GM12891 (cell line): ENCODE measurements at places on chromosomes 11 and 22.

GRCh38 chr11:3735827-3736226 is 61.5 kb downstream of the NUP98 start:
- DNase-seq = no peak

DNA sequence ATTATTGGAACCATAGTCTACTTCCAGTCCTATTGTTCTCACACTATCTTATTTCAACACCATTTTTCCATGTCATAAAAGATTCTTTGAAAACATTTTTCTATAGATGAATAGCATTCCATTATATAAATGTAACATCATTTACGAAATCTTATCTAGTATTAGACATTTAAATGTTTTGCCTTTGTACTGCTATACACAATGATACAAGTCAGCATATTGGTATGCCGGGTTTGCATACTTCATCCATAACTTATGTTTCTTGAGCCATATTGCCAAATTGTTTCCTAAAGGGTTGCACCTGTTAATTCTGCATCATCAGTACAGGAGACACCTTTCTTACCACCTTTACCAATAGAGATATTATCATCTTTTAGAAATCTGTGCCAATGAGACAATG is 68.2 kb downstream of the SYT13 start:
- DNase-seq = no peak

DNA sequence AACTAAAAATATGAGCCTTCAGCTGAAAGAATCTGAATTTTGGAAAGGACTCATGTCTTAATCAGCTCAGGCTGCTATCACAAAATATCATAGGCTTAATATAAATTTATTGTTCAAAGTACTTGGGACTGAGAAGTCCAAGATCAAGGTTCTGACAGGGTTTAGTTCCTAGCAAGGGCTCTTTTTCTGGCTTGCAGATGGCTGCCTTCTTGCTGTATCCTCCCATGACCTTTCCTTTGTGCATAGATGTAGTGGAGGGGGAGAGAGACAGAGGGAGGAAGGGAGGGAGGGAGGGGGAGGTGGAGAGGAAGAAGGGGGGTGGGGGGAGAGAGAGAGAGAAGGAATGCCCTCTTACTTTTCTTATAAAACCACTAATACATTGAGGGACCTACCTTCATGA is 306.8 kb upstream of the DDI1 start:
- DNase-seq = no peak

DNA sequence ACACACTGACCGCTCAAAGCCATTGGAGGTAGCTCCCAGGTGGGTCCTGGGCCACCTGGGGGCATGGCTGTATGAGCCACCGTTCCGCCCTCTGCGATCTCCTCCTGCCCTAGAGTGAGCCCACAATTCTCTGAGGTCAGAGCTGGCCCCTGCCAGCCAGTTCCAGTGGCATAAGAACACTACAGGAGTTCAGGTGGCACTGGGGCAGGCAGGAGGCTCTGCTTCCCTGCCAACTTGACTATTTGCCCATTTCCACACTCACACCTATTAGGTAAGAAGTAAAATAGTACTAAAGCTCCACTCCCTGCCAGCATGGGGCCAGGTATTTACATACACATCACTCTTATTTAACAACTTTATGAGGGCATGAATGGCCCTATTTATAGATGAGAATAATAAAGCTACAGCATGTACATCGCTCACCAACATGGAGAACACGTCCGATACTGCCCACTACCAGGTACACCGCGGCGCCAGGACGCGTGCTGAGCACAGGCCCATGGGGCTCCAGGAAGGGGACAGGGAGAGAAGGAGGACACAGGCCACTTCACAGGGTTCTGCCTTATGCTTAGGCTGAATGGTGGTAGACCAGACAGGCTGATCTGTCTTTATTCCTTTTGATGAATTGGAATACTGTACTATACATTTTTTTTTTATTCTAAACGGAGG is 26.2 kb downstream of the PISD start:
- no peak for DNase-seq

- DNase-seq = no peak
Measured at GRCh38 chr11:27520226-27520625, 13.7 kb upstream of the LIN7C start.

- no peak for DNase-seq
Measured at GRCh38 chr22:41952713-41953112, 763 bp downstream of the SMIM45 start.

- DNase-seq = no peak
Measured at GRCh38 chr22:38655519-38656255, 505 bp downstream of the FAM227A start.

DNA sequence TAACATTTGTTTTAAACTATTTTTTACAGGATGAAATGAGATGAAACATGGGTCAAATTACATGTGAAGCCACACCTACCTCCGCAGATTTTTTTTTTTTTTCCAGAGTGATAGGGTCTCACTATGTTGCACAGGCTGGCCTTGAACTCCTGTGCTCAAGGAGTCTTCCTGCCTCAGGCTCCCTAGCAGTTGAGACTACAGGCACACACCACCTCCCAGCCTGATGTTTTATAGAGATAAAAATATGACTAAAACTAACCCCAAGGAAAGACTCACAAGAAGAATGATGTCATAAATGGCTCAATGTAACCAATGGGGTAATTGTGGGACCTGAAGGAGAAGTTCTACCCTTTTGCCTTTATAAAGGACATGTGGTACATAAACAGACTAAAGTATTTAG is 52.3 kb upstream of the SOX6 start:
- no peak for DNase-seq

GRCh38 chr11:44212128-44212527 is 97.8 kb downstream of the ALX4 start:
- DNase-seq = no peak

DNA sequence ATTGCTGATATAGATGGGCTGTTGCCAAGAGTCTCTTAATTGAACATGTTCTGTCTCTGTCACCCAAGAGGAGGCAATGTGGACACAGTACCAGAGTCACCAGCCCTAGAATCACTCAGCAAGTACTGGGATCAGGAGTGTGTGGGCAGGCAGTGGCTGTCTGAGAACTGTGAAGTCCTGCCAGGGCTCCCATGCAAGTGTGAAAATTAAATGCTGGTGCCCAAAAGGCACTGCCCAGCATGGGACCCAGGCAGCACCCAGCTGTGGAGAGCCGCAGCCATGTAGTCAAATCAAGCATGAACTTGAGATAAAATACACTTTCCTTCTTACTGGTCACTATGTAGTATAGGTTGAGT is 19.9 kb downstream of the HIRA start:
- DNase-seq = no peak

GRCh38 chr22:40212121-40212520 is 34.4 kb downstream of the TNRC6B start:
- no peak for DNase-seq

DNA sequence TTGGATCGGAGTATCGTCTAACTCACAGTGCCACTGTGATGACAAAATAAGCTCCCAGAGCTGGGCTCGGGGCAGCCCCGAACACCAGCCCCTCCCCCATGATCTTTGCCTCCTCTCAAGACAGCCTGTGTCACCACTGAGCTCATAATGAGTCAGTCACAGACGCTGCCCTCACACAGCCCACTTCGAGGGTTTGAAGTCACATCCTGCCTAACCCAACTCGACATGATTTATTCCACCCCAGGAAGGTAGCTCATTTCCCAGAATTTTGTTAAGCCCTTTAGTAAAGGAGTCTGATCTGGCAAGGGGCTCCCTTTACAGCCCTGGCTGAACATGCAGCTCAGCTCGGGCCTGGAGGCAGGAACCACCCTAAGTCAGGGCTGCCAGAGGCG is 22.8 kb downstream of the MYH9 start:
- DNase-seq = peak; percentile 60

DNA sequence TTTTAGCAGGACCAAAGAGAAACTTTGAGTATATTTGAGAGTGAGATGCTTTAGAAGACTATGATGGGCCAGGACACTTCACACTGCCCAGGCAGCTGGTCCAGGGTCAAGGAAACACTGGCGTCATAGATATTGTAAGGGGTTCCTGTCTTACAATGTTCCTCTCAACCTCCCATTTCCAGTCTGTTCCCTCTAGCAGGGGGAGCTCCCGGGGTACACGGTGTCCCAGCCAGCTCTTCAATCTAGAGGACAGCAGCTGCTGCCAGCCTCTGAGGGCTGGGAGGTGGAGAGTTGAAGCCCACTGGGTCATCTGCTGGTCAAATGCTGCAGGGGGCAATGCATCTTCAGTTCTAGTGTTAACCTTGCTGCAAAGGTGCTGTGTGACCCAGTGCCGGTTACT is 40.7 kb upstream of the TIMP3 start:
- no peak for DNase-seq

DNA sequence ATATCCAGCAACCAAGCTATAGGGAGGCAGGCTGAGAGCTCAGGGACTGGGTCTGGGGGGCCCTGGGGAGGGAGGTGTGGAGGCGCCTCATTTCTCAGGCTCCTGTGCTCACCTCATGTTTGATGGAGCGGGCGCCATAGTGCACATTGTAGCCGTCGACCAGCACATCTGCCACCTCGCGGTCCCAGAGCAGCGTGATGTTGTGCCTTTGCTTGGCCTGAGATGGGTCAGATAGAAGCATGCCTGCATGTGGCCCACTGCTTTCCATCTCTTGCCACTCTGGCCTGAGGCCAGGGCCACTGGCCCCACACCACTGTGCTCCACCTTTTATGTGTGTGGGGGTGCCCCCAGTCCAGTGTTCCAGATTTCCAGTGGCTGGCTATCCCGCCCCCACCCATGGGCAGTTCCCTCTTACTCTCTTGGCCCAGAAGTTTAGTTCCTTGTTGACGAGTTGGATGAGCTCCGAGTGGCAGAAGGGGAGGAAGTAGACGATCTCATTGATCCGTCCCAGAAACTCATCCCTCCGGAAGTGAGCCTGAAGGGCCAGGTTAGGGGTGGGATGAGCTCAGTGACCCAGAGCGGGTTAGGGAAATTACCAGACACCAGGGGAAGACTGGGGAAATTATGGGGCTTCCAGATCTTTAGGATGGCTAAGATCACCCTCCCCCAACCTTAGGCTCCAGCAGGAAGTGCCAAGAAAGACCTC is 50.1 kb upstream of the PHOX2A start:
- no peak for DNase-seq

DNA sequence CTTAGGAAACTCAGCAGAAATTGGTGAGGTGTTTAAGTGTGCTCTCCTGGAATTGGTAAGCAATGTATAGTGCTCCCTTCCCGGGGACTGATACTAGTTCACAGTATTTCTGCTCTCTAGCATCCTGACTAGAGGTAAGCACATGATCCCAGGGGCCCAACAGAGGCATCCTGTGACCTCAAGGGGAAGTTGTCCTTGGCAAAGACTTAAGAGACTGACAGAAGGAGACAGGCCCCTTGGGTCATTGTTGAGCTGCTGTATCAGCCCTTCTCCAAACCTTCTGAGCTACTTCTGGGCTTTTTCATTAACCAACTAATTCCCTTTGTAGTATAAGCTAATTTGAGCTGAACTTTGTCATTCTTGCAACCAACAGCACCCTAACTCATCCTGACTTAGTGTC is 4.3 kb upstream of the TBC1D22A start:
- no peak for DNase-seq

GRCh38 chr11:30605036-30605605 is 19.0 kb upstream of the MPPED2 start:
- DNase-seq = no peak

GRCh38 chr11:123437236-123437979 is 7.3 kb downstream of the GRAMD1B start:
- DNase-seq = no peak

DNA sequence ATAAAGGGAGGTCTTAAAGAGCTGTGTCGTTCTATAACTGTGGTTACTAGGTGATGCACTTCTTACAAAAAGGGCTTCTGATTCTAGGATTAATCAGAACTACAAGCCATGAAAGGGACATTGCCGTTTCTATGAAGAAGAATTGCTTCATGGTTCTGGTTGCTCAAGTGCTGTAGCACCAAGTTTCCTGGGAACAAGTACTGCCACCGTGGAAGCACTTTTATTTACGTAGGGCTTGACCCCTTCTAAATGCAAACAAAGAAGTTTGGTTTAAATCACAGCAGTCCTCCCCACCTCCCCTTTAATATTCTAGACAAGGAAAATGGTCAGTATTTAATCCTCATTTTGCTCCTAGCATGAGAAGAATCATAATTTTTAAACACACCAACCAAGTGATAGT is 9.8 kb downstream of the YAP1 start:
- no peak for DNase-seq

DNA sequence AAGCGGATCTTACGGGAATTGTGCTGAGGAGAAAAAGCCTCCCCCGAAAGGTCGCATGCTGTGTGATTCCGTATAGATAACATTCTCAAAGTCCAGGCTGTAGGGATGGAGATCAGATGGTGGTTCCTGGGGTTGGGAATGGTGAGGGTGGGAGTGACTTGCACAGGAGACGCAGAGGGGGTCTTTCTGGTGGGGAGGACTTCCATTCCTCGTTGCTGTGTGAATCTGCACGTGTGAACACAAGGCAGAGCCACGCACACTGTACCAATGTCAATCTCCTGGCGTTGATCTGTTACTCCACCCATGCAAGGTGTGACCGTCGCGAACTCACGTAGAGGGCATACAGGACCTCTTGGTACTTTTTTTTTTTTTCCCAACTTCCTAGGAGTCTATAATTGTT is 59.0 kb upstream of the KCNQ1OT1 start:
- DNase-seq = no peak

- DNase-seq = no peak
Measured at GRCh38 chr22:19057999-19058491, 64.2 kb downstream of the DGCR2 start.

DNA sequence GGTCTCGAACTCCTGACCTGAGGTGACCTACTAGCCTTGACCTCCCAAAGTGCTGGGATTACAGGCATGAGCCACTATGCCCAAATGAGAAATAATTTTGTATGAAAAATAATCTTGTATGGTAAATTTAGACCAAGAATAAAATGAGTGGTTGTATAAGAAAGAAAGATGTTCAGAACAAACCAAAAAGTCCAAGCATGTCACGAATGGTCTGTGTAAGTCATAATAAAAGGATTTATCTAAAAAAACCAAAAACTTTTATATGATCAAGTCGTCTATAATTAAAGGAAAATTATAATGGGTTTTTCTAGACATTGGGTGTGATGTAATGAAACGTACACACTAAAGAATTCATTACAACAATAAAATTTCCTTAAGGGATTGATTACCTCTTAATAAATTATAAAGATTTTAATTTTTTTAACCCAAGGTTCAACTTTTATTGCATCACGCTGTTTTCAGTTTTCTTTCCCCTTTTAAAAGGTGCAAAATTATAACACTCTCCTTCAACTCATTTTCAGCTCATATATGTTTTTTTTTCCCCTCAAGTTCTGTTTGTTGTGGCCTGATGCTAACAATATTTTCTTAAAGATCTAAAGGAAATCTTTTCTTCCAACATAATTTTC is 8.9 kb upstream of the AQP11 start:
- DNase-seq = no peak

DNA sequence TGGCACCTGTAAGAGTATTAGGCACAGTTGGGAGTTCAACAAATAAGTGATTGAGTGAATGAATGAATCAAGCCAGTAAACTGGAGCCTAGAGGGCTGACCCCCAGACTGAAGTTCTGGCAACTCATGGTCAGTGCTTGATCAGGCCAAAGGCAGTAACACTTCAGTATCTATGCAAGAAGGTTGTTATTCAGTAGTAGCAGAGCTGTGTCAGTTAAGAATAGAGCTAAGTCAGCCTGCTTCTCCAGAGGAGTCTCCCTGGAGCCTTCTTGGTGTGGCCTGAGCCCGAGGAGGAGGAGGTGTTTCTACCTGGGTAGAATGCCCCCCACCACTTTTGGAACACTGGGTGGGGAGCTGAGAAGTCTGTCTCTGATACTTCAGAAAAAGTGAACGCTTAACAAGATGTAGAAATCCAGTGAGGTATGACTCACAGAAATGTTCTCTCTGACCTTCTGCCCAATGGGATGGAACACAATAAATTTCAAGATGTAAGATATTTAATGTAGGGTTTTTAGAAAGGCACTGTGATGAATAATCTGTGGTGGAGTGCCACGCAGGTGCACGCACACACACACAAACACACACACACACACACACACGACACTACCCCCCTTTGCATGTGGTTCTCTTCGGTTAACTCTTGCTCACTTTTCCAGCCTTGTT is 219.9 kb downstream of the HIPK3 start:
- DNase-seq = no peak
